ENCODE measurements at places on chromosomes 6 and 20.

GRCh38 chr6:11434565-11435326 is 102.8 kb upstream of the TMEM170B start:
- peak; percentile 38 for DNase-seq

GRCh38 chr6:147941143-147941542 is 401.5 kb upstream of the SASH1 start:
- DNase-seq: no peak

DNA sequence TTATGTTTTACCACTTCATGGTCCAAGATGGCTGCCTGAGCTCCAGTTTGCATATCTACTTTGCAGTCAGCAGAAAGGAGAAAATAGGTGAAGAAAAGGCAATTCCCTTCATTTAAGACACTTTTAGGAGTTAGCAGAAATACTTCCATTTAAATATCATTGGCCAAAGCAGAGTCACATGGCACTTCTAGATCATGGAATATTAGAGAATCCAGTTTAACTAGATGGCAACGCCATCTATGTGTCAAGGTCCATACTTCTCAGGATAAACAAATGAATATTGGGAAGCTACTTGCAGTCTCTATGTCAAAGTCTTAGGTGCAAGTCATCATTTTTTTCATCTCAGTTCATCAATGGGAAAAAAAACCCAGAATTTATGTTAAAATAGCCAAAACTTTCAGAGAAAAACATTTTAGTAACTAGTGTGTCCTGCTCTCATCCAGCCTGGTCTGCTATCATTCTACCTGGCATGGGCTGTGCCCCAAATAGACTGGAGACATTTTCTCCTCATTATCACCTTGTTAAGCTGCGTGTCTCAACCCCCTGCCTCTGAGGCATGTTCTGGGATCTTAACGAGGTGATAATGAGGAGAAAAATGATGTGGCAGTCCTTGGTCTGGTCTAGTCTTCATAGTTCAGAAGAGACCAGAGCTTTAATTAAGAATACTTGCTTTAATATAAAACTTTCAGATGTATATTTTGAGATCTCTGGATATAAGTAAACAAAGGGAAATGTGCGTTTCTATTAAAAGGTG is 227.3 kb downstream of the TBX18 start:
- no peak for DNase-seq

DNA sequence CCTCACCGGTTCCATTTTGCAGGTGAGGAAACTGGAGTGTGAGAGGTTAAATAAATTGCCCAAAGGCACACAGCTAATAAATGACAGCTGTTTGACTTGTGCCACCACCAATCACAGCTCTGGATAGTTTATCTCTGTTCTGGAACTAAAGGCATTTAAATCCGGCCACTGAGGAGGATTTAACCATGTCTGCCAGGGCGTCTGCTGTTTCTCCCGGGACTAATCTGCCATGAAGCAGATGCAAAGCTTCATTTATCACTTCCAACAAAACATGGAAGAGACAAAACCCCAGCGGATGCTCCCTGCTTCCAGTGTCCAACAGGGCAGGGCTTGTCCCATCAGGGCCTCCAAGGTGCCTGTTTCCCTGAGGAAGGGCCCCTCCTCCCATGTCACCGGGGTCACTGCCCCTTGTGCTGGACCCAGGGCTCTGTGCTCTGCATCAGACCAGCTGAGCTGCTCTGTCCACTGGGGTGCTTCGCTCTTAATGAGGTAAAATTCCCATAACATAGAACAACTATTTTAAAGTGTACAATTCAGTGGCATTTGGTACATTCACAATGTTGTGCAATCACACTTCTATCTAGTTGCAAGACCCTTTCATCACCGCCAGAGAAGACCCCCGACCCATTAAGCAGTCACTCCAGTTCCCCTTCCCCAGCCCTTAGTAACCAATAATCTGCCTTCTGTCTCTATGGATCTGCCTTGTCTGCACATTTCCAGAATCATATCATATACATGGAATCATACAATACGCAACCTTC is 244.3 kb downstream of the PTPRT start:
- DNase-seq: no peak

GRCh38 chr6:125611573-125612344 is 137.7 kb upstream of the HEY2 start:
- no peak for DNase-seq

GRCh38 chr6:35737413-35738211 is 780 bp downstream of the ARMC12 start:
- DNase-seq: peak; percentile 74

GRCh38 chr6:97449444-97449966 is 166.5 kb upstream of the MMS22L start:
- DNase-seq: no peak

GRCh38 chr6:122736163-122736562 is 43.4 kb upstream of the FABP7 start:
- DNase-seq: no peak

- DNase-seq: no peak
Observed at GRCh38 chr6:149201068-149201655, 116.3 kb upstream of the TAB2 start.

DNA sequence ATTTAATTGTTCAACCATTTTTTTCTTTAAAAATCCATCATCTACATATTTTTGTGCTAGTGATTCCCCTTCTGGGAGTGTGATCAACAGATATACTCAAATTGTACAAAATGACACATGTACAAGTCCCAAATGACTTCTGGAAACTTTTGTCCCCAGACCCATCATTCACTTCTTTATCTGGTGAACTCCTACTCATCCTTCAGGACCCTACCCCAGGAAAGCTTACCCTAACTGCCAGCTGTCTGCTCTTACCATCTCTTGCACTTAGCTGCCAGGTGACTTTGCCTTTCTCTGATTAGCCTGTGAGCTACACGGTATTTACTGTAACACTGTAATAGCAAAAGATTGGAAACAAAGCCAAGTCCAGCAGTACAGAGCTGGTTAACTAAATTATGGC is 55.3 kb downstream of the JPH2 start:
- DNase-seq: no peak

DNA sequence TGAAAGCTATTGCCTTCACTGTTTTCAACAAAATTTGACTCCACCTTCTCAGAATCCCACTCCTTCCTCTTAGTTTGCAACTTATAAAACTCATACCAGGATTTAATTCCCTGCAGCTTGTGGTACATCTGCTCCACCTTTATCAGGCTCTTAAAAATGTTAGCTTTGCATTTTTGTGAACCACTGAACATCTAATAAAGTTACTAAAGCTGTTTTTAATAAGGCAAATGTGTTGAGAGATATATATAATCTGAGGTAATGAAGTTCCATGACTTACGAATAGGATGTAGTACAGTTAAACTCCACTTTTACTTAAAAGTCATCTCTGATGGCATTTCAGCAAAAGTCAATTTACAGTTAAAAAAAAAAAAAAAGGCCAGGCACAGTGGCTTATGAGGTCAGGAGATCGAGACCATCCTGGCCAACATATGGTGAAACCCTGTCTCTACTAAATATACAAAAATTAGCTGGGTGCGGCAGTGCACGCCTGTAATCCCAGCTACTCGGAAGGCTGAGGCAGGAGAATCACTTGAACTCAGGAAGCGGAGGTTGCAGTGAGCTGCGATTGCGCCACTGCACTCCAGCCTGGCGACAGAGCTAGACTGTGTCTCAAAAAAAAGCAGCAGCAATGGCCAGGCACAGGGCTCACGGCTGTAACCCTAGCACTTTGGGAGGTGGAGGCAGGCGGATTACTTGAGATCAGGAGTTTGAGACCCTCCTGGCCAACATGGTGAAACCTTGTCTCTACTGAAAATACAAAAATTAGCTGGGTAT is 106.2 kb downstream of the KIF13A start:
- peak; percentile 76 for DNase-seq

DNA sequence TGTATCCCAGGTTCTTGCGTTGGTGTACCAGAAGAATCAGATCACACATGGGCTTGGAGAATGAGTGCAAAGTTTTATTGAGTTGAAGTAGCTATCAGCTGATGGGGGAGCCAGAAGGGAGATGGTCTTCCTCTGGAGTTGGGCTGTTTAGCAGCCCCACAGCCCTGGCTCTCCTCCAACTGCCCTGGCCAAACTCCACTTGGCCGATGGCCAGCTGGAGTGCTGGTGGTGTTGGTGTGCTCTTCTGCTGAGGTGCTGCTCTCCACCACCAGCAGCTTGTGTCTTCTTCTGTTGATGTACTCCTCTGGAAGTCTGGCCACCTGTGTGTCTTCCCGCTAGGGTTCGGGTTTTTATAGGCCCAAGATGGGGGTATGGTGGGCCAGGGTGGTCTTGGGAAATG is 172.8 kb downstream of the TINAG start:
- DNase-seq: no peak

DNA sequence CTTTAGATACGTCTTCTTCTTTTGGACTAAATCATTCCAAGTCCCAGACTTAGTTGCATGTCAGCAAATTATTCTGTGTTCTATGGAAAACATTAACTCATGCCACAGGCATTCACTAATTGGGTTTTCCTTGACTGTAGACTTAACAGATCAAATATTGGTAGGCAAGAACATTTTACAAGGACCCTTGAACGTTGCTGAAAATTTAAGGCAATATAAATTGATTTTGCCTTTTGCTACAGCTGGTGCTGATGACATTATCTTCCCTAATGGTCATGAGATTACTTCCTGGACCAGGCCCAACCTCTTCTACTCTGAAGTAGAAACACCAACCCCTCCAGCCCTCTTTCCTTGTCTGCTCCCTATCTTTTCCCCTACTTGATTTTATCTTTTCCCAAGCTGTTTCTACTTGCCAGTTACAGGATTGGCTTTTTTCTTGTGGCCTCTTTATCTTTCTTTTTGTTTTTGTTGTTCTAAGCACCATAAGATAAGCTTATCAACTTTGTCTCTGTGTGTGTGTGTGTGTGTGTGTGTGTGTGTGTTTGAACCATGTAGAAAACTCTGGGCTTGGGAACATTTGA is 514.0 kb upstream of the SOX4 start:
- DNase-seq: no peak

- DNase-seq: no peak
Observed at GRCh38 chr6:28615955-28616747, 90.5 kb downstream of the GPX5 start.

GRCh38 chr6:134162932-134163331 is 110.5 kb upstream of the SLC2A12 start:
- DNase-seq: peak; percentile 2

GRCh38 chr6:67986694-67987232 is 648.3 kb upstream of the ADGRB3 start:
- DNase-seq: no peak

DNA sequence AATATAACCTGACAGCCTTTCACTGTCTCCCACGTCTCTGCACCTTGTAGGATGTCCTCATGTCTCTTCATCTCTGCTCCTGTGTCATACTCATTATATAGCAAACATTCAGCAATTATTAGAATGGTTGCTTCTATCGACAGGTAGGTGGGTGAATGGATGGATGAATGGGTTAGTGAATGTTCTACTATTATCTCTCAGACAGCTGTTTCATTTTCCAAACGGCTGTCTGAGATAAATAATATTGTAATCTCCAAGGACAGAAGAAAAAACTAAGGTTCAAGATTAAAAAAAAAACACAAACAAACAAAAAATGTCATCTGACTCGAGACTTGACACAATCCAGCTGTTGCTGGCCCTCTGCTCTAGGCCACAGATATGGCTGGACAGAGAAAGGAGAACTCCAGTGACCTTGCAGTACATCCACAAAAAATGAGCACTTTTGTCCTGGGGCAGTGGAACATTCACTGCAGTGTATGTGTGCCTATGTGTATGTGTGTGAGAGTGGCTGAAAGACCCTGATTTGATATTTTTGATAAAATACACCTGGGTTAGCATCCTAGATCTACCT is 2.1 kb downstream of the HNF4A start:
- no peak for DNase-seq

DNA sequence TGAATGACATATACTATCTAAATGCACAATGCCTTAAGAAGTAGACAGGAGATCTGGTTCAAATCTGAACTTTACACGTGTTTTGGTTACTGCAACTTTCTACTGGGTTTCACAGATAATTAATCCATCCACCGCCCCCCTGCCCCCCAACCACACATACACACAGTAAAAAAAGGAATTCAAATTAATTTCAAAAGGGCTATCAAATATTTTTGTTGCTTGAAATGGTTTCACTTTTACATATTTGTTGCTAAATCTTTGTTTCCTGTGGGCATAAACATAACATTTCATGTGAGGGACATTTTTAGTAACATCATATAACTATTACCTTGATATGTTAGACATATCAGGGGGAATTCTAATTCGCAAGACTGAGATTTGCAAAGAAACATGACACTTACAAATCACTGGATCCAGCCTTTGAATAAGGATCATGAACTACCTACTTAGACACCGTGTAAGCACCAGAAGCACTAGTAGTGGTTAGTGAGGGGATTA is 7.5 kb downstream of the NEDD9 start:
- DNase-seq: no peak

- DNase-seq: peak; percentile 8
Observed at GRCh38 chr6:63347599-63347998, 27.8 kb upstream of the LGSN start.

DNA sequence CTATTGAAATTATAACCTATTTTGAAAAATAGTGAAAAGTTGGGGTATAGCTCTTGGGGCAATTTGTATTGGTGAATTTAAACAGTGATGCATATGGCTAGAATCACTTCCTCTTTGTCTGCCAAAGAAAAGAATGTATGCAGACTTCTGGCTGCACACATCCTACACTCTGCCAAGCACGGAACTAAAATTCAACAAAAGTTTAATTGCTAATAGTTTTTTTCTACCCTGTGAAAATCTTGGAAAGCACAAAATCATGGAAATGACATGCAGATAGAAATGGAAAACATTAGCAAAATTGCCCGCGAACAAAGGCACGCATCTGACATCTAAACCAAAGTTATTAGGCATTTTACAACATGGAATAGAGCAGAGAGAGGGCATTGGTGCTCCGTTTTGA is 106.4 kb upstream of the PDE10A start:
- DNase-seq: no peak

DNA sequence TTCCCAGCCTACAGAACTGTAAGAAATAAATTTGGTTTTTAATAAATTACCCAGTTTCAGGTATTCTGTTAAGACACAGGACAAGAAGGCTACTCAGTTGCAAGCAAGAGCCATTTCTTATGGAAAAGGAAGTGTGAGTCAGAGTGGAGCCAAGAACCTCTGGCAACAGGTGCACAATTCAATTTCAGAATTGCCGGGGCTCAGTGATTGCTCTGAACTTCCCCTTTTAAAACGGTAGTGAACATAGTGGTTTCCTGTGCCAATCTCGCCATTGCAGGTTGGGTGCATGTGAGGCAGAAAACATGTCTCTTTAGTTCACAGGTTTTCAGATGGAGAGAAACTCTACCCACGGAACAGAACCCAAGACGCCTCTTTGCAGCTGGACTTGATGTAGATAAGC is 16.4 kb downstream of the PIGT start:
- DNase-seq: no peak

GRCh38 chr20:35238170-35238569 is 11.7 kb downstream of the MMP24 start:
- DNase-seq: peak; percentile 42

DNA sequence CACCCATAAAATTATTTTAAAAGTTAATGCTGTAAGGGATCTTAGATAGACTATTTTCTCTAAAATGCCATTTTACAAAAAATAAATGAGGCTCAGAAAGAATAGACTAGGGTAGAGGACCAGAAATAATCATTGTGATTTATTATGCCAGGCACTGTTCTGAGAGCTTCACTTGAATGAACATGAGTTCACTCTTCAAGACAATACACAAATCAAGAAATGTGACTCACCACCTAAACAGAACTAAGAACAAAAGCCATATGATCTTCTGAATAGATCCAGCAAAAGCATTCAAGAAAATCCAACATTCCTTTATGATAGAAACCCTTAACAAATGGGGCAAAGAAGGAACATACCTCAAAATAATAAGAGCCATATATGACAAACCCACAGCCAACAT is 582.0 kb downstream of the PKHD1 start:
- no peak for DNase-seq

All from inflammatory macrophage (primary cell).